Mammary microvascular endothelial cell (primary cell): ENCODE measurements at places on chromosomes 1 and 21. TPM values are rescaled to one million over a fixed set of nuclear protein-coding genes. Genes with fewer than 3 reads are reported as not detected.

The PRKAA2 gene
- total RNA-seq, result 0.10 and 0.27 TPM in 2 replicates

The FPGT gene
- 7.2 and 9.9 TPM in 2 replicates for total RNA-seq

The MANEAL gene
- total RNA-seq, result 0.40 and 0.59 TPM in 2 replicates

The RHCE gene
- total RNA-seq, result not detected in 2 replicates

The KRTAP11-1 gene
- total RNA-seq, result not detected in 2 replicates

The OR2L8 gene
- total RNA-seq, result not detected in 2 replicates

The FNDC5 gene
- total RNA-seq, result 0.07 TPM in 1 of 2 replicates, not detected in the other
